ENCODE measurements at places on chromosomes 1 and 21.

- DNase-seq, result no peak
Measured at GRCh38 chr1:240806200-240806745, 194.3 kb upstream of the GREM2 start.

- no peak for DNase-seq
Measured at GRCh38 chr1:167701510-167701909, 20.3 kb upstream of the MPZL1 start.

- DNase-seq, result no peak
Measured at GRCh38 chr21:42637267-42638041, 16.0 kb upstream of the PDE9A start.

DNA sequence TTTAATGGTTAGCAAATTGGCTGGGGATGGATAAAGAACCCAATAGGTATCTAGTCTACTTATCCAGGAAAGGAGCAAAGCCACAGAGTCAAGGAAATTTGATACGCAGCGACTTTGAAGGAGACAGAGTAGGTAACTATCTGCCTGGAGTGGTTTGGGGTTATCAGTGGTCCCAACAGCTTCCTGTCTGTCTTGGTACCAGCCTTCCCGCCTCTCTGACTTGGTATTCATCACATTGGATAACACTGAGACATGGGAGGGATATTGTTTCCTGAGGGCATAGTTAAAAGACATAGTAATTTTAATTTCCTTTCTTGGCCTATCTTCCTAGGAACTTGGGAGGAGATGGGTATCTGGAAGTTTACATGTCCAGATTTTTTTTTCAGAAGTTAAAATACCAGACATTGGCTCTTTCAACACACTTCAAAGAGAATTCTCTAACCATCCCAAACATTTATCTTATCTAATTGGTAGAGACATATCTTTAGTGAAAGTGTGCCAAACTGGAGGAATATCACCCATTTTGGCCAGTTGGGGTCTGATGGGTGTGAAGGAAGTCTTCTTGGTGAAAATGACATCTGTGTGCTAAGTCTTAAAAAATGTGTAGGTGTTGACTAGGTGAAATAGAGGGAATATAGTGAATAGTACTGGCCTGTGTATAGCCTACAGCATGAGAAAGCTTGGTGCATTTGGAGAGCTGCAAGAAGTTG is 65.0 kb downstream of the RGS5 start:
- DNase-seq, result no peak

DNA sequence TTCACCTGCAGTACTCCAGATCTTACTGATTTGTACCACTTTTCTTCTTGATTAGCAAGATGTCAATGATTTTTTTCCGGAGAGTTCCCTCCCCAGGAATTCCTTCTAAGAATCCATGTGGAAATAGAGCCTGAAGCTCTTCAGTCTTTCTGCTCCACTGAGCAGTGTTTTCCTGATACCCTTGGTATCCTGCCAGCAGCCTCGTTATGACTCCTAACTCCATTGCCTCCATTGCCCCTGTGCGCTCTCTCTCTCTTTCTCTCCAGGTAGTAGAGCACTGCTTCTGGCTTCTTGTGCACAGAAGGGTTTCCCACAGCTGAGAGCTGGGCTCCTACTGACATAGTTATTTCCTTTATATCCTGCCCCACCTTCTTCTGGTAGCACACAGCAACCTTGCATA is 12.2 kb downstream of the UBE2U start:
- peak; percentile 24 for DNase-seq

- no peak for DNase-seq
Measured at GRCh38 chr1:46571691-46572225, 20.3 kb upstream of the KNCN start.

DNA sequence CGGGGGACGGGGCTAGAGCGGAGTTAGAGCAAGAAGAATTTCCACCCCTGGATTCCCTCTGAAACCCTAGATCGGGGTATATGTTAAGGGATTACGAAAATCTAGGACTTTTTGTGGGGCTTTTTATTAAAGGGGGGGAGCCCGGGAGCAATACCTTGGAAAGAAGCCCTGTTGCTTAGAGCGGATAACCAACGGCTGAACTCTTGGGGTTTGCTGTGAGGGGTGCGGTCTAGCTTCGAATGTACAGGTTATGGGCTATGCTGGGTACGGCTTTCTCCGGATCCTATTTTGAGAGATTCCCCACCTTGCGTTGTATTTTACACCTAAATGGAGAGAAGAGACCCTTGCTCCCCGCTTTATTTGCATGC is 626 bp downstream of the DYRK3 start:
- no peak for DNase-seq

DNA sequence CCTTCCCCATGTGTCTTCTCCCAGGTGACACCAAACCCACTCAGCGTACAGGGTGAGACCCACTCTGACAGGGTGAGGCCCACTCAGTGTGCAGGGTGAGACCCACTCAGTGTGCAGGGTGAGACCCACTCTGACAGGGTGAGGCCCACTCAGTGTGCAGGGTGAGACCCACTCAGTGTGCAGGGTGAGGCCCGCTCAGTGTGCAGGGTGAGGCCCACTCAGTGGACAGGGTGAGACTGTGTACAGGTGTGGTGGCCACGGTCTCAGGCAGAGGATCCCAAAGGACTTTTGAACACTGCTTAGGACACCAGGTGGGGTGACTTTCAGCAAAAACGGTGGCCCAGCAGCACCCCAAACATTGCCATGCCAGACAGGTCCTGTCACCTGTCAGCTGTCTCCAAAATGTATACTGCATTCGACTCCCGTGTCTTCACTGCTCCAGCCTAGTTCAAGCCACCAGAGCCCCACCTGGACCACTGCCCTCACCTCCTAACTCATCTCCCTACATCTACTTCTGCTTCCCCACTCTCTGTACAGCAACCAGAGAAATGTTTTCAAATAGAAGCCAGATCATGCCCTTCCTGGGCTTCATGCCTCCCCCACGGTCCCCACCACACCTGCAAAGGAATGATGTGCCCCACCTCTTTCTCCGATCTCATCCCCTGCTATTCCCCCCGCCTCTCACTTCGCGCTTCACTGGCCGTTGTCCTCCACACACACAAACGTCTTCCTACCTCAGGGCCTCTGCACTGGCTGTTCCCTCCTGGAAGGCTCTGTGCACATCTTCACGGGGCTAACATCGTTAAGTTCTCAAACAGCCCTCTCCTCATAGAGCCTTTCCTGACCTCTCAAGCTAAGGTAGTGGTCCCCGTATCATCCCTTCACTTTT is 52.1 kb downstream of the ACBD3 start:
- no peak for DNase-seq

Data from NCI-H446 treated with DMSO at 0.1 percent for 48 hours (cell line).